ENCODE measurements at places on chromosomes 11 and 22.

- DNase-seq: no peak
Measured at GRCh38 chr22:42228483-42228882, 42.0 kb downstream of the TCF20 start.

GRCh38 chr22:31752096-31752847 is 1.5 kb upstream of the DEPDC5 start:
- no peak for DNase-seq

DNA sequence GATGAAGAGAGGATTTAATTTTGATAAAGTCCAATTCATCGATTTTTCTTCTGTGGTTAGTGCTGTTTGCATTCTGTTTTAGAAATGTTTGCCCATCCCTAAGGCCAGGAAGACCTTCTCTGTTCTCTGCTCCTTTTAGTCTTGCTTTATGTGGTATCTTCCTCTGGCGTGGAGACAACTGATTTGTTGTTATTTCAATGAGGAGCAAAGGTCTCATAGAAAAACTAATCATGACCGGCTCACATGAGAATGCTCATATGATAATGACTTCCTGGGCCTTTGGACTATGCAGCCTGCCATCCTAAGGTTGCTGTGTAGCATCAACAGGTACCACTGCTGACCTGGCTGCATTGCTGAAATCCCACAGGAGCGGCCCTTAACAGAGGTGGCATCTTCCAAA is 19.8 kb downstream of the SCGB1A1 start:
- DNase-seq: no peak

- DNase-seq: no peak
Measured at GRCh38 chr11:104033134-104033533, 3.3 kb upstream of the DDI1 start.

DNA sequence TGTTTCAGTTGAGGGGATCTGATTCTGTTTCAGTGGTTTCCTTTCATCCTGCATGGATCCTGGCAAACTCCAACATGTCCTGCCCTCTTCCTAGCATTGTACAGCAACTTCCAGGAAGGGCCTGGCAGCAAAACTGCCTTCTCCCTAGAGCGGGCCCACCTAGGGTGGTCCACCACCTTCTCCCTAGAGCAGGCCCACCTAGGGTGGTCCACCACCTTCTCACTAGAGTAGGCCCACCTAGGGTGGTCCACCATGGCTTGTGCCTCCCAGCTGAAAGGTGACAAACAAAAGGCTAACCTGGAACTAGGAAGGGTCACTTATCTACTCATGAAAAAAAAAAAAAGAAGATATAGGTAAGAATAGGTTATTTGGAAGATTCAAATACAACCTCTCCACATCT is 92.2 kb downstream of the NTM start:
- DNase-seq: no peak

DNA sequence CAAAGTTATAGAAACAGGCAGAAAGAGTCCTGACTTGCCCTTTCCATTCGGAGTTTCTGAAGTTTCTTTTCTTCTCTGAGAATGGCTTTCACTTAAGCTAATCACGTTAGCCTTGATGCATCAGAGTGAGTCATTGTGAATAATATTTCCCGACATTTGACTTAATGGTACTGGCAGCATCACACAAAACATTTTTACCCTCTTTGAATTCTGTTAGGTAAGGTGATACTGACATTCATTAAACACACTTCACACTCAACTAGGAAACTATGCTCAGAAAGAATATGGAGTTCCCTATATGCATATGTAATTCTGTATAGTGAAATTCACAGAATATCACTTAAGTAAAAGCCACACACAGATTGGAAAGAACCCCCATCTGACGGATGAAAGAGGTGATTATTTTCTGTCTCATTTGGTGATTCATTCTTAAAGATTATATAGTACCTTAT is 120.8 kb upstream of the ARHGAP20 start:
- DNase-seq: no peak

GRCh38 chr11:117843666-117844484 is 19.3 kb upstream of the FXYD2 start:
- peak; percentile 75 for DNase-seq

- DNase-seq: no peak
Measured at GRCh38 chr11:71311928-71312510, 59.6 kb upstream of the SHANK2 start.

GRCh38 chr11:37506531-37506930 is 908.5 kb upstream of the RAG2 start:
- no peak for DNase-seq

GRCh38 chr22:38540701-38541100 is 29.3 kb downstream of the DMC1 start:
- DNase-seq: no peak

- DNase-seq: peak; percentile 29
Measured at GRCh38 chr11:102487214-102487613, 34.6 kb upstream of the TMEM123 start.

GRCh38 chr11:111528557-111528956 is 12.0 kb upstream of the LAYN start:
- DNase-seq: no peak

- no peak for DNase-seq
Measured at GRCh38 chr11:32400670-32401369, 34.5 kb downstream of the WT1 start.

- no peak for DNase-seq
Measured at GRCh38 chr11:11381471-11382105, 28.5 kb upstream of the CSNK2A3 start.

DNA sequence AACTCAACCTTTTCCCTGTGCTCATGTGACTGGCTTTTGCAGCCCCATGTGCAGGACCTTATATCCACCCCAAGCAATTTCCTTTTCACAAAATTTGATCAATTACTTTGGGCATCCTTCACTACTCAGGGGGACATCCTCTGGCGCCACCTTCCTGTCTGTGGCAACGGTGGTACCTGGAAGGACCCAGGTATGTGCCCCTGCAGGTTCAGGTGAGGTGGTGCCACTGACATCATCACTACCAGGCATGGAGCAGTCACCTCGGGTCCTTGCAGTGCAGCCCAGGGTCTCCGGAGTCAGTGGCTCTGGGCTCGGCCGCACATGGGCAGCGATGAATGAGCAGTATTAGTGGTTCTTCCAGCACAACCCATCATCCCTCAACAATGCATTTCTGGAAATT is 37.7 kb upstream of the B3GAT1 start:
- no peak for DNase-seq

DNA sequence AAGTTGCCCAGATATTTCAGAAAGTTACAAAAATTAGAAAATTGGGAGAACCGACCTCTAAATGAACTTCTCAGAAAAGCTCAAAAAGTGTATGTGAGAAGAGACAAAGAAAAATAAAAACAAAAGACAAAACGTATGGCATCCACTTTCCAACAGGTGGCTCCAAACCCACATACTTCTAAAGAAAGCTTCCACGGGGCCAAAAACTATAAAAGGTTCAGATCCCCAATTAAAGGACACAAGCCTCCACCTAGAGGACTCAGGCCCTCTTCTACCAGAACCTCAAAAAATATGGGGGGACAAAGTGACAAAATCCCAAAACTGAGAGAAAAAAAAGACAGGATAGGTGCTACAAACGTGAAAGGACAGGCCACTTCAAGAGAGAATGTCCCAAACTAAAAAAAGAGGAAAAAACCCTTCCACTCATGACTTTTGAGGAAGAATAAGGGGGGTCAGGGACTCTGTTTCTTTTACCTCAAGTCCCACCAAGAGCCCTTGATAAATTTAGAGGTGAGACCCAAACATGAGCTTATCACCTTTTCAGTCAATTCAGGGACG is 8.8 kb downstream of the SCGB2A1 start:
- DNase-seq: no peak

DNA sequence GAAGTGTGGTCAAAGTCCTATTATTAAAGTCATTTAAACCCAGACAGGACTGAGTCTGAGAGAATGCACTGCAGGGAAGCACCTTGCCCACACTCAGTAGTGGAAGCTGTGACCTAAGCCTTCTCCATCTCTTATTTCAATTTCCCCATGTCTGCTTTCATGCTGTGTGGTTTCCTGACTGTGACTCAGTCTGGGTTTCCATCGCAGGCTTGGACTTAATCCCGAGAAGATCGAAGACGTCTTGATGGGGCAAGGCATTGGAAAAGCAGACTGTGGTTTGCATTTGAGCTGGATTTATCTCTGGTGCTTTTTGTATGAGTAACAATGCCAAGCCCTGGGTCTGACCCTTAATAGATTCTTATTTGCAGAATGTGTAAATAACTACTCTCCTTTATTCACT is 238.9 kb downstream of the NTM start:
- no peak for DNase-seq

- no peak for DNase-seq
Measured at GRCh38 chr11:83312430-83312829, 26.3 kb upstream of the CCDC90B start.

DNA sequence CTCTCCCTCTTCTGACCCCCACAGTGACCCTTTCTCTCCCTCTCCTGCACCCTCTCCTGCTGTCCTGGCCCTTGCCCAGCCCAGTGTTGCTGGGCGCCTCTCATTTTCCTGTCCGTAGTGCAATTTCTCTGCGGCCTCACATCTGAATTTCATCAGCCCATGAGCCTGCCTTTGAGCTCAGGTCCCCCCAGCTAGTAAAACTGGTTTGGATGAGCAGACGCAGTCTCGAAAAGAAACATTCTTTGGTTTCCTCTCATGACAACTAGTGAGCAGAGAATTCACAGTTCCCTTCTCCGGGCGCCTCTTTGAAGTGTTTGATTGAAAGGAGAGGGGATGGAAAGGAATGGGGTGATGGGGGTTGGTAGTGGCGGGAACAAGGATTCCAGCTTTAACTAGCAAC is 126.0 kb upstream of the CADM1 start:
- no peak for DNase-seq

DNA sequence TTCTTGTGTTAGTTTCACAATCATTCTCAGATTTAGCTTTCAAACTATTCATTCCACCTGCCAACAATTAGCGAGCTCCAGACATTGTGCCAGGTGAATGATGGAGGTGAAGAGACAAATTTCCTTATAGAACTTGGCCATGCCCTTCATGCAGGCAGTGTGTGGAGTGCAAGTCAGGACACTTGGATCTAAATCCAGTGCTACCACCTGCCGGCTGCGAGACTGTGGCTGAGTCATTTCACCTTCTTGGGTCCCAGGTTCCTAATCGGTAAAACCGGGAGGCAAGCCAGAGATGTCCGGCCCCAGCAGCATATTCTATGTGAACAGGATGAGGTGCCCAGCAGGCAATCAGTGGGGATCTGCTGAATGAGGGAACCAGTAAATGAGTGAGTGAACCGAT is 18.6 kb upstream of the EHF start:
- no peak for DNase-seq

DNA sequence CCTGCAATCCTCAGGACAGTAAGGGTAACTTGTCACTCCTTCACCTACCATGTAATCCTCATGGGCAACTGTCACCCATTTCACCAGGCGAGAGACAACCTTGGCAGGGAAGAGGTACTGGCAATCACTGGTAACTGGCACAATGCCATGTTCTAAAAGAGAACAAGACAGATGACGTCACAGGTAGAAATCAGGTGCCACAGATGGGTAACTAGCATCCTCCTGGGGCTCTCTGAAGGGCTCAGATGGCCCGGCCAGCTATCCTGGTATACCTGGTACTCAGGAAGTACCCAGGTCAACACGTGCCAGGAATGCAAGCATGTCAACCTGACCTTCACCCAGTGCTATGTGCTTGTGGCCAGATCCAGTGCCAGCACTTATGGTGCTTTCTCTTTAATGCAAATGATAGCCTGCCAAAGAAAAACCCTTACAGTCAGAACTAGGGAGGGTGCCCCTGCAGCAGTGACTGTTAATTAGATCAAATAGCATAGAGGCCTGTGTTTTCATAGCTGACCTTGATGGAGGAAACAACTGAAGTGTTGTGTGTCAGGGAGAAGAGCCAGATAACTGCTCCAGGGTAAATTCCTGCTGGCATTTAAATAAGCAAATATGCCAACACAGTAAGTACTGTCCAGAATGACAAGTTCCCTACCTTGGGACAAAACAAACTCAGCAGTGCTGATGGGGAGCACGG is 36.2 kb downstream of the THOC5 start:
- no peak for DNase-seq

DNA sequence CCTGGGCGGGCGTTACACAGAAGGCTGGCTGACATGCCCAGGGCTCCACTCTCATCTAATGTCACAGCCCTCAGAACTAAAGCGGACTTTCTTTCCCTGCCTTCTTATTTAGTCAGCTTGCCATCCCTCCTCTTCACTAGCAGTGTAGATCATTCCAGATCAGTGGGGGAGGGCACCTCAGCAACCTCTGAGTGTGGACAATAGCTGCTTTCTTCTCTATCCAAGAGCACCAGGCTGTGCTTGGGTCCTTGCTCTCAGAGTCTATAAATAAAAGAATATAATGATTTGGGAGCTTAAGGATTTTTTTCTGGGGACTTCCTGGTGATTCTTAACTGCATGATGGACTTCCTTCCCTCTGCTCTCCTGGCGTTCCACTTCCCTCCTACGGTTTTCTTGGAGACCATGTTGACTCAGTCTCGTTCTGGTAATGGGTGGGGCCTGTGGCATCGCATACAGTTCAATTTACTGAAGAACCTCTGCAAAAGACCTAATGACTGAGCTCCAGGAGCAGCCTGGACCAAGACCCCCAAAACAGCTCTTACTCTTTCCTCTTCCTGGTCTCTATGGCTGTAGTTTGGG is 2.9 kb upstream of the HMBS start:
- peak; percentile 61 for DNase-seq

DNA sequence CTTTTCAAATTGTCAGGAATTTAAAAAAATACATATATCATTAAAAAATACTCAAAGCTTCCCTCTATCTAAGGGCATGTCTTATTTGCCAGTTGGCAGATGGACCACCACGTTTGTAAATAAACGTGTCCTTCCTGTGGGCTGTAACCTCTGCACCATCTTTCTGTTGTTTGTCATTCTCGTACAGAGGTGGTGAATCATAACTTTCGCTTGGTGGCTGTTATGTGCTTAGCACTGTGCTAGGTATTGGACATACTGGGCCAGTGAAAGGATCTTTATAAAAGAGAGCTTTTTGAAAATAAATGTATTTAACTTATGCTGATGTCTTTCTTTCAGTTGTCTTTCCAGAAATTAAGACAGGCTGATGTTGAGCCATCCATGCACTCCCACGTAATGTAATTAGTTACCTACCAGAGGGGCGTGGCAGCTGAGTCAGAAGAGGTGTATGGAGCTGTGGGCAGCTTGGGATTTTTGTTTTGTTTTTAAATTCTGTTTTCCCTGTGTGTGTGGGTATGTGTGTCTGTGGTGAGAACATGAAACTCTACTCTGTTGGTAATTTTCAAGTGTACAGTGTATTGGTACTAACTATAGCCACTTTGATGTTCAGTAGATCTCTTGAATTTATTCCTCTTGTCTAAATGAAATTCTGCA is 62.7 kb downstream of the TECTA start:
- no peak for DNase-seq

- DNase-seq: peak; percentile 46
Measured at GRCh38 chr11:65726660-65727059, 6.1 kb upstream of the RNASEH2C start.

GRCh38 chr11:10779086-10779485 is 28.0 kb downstream of the CTR9 start:
- DNase-seq: no peak

DNA sequence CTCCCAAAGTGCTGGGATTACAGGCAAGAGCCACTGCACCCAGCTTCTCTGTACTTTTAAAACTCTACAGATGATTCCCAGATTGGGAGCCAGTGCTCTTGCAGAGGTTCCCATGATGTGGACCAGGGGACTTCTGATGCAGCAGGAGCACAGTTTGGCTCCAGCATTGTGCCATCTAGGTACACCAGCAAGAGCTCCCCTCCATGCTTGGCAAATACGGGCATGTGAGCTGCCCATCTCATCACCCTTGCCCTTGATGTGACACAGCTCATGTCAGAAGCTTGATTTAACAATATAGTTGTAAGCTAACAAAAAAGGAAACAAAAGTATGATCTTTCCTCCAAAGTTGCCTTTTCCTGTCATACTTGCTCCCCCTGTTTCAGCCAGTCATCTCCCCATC is 28.7 kb downstream of the SNU13 start:
- no peak for DNase-seq

Measured in inflammatory macrophage (primary cell).